SK-N-MC (cell line): ENCODE measurements at places on chromosomes 2 and 18.

GRCh38 chr2:191270306-191271161 lies 25.3 kb downstream of the MYO1B start:
- DNase-seq, result no peak

DNA sequence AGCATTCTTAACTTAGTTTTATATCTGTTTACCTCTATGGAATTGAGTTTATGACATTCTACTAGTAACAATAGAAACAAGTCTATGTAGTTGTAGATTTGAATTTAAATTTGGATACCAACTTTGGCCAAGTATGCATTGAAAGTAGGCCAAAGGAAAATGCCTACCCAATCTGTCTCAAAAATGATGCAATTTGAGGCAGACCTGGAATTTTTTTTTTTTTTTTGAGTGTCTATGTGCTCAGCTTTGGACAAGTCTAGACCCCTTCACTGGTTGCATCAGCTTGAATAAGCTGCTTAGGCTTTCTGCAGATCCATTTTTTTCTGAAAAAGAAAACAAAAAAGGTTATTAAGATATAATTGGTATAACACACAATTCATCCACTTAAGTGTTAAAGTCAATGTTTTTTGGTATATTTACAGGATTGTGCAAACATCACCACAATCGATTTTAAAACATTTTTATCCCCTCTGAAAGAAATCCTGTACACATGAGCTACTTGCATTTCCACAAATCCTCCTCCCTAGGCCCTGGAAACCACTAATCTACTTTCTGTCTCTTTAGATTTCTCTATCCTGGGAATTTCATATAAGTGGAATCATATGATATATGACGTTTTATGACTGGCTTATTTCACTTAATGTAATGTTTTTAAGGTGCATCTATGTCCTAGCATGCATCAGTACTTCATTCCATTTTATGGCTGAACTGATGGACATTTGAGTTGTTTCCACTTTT lies 185.1 kb upstream of the CCDC68 start:
- no peak for DNase-seq

- DNase-seq, result no peak
These were observed 340.6 kb downstream of the EPHA4 start for GRCh38 chr2:221231511-221231910.

DNA sequence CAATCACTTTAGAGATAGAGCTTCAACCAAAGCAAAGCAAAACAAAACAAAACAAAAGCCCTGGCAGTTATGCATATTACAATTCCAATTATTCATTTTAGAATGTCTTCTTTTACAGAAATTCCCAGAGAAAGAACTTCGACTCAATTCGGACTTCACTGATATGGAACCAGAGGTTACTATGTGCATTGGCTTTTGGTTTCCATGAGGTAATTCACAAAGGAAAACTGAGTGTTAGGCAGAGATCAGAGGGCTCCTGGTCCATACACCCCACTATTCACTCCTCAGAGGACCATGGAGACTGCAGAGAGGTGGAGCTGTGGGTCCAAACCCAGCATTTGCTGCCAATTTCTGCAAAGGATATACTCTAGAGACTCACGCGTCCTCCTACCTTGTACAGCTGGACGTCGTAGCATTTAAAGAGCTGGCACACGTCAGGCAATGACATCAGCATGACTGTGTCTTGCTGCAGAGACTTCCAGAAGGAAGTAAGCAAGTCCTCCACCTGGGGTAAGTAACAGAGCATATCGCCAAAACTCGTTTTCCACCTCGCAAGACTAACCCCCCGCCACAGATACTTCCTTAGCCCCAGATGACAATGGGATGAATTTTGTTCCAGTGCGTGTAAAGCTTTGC lies 31.3 kb upstream of the CREG2 start:
- no peak for DNase-seq

- DNase-seq, result no peak
These were observed 84.2 kb upstream of the LAPTM4A start for GRCh38 chr2:20135631-20136050.

DNA sequence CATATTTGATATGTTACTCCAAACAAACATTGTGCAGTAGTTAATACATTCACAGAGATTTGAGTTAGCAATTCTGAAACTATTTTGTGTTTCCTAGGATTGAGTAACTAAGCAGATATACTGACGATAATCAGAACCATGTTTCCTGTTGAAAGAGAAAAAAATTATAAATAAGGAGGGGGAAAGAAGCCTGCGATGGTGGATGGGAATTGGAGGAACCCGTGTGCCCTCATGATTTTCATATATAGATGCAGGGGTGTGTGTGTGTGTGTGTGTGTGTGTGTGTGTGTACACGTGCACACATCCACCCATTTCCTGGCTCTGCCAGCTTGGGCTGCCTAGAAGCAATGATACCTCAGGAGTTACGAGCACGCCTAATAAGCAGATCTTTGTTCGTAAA lies 56.9 kb downstream of the LPIN2 start:
- peak; percentile 66 for DNase-seq
